Right kidney (tissue), 9 donors: ENCODE measurements at places on chromosomes 12 and 14.
A peak's percentile ranks its signal among the peaks of the same experiment; 100 is the strongest.

GRCh38 chr12:94183708-94184379, 35.5 kb downstream of the PLXNC1 start:
- DNase-seq = no peak

- no peak for DNase-seq
These were observed 1.2 kb downstream of the LPCAT3 start for GRCh38 chr12:7016958-7017571.

GRCh38 chr14:24232121-24232644, at the start of gene NEDD8:
Gene NEDD8, minus strand, starts transcription at chr14:24232367. Its CDS starts 100 bp downstream, at chr14:24232267.
- peak; percentile 97 for DNase-seq

GRCh38 chr12:131390412-131391334, 320.2 kb upstream of the SFSWAP start:
- DNase-seq = no peak

DNA sequence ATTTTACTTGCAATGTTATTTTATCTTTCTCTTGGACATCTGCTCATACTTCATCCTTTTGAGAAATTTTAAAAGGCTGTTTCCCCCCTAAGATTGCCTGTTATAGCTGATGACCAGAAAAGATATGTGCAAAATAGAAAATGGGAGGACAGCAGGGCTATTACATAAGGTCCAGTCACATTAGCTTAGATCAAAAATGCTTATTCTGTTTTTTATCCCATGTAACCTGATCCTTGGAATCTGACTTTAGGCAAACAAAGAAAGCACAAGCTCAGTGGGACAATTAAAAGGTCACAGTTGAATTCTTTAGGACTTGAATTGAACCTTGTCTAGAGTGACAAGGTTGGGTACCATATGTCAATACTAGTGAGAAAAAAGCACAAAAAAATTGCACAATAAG, 65.1 kb upstream of the TRHDE start:
- DNase-seq = no peak

DNA sequence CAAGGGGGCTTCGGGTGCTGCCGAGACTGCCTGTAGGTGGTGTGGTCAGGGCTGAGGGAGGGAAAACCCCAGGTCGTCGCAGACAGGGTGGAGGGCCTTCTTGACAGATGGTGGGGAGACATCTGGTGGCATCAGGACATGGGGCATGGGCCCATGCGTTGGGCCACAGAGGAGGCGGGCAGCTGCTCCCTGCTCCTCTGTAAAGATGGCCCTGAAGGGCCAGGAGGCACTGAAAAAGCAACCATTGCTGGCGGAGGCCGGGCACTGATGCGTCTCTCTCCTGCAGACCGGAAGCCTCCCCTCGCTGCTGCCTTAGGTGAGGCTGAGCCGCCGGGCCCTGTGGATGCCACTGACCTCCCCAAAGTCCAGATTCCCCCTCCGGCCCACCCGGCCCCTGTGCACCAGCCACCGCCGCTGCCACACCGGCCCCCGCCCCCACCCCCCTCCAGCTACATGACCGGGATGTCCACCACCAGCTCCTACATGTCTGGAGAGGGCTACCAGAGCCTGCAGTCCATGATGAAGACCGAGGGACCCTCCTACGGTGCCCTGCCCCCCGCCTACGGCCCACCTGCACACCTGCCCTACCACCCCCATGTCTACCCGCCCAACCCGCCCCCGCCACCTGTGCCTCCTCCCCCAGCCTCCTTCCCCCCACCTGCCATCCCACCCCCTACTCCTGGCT, 28.8 kb downstream of the CCNK start:
- DNase-seq = no peak

DNA sequence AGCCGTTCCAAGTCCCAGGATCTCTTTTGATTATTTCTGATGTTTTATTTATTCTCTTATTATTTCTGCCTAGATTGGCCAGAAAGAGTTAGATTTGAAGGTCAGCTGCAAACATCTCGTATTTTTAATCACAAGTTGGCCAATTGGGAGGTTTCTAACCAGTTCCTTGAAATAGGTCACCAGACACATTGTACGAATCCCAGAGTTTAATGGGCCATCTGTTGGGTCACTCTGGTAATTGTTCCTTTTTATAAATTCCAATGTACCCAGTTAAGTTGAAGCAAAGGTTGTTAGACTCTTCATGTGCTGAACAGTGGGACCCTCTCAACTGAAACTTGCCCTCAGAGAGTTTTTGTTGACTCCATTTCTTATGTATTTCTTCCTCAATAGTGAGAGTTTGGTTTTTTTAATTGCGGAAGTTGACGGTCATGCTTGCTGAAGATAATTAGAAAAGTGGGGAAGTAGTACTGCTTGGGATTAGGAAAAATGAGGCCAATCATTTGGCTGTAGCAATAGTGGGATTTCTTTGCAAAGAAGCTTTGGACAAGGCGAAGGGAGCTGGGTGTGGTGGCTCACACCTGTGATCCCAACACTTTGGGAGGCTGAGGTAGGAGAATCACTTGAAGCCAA, 382.7 kb upstream of the RGS6 start:
- DNase-seq = no peak

DNA sequence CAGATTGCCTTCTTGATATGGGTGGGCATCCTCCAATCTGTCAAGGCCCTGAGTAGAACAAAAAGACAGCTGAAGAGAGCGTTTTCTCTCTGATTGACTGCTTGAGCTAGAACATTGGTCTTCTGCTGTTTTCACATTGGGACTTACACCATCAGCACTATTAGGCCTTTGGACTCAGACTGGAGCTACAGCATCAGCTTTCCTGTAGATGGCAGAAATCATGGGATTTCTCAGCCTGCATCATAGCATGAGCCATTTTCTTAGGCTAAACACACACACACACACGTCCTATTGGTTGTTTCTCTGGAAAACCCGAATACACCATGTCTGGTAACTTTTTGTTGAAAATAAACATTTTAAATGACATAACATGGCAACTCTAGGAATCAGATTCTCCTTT, 15.8 kb upstream of the PPM1A start:
- no peak for DNase-seq

DNA sequence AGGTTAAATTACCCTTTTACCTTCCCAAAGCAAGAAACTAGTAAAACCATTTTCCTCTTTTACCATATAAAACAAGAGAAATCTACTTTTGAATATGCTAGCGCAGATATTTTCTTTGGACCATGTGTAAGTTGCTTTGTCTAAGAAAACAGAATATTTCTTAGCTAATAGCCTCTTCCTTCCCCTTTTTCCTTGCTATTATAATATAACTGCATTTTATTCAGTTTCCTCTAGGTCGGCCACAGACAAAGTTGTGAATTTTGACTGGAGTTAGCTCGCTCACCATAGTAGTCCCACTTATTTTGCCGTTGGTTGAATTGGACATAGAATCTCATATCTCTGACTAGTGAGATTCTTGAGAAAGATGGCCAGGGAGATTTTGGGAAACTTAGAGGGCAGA, 115.6 kb downstream of the PLEKHA5 start:
- no peak for DNase-seq

DNA sequence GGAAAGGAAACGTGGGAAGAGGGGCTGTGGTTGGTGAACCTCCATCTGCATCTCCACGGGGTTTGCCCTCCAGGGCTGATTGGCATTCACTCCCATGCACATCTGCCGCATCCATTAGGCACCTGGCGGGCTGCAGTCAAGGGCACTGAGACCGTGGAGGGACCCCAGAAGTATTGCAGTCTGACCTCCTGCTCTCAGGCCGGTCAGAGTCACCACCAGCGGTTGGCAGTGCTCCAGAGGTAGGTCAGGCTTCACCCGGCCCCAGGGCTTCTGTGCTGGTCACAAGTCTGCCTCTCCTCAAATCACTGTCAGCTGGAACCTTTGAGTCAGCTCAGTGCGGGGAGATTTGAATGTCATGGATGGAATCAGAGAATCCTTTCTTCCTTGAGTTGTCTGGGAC, 132.3 kb downstream of the PAPOLA start:
- DNase-seq = no peak

- DNase-seq = no peak
These were observed 189.5 kb upstream of the FKBP4 start for GRCh38 chr12:2605301-2605700.

GRCh38 chr12:52314511-52314910, 6.7 kb downstream of the KRT83 start:
- no peak for DNase-seq

DNA sequence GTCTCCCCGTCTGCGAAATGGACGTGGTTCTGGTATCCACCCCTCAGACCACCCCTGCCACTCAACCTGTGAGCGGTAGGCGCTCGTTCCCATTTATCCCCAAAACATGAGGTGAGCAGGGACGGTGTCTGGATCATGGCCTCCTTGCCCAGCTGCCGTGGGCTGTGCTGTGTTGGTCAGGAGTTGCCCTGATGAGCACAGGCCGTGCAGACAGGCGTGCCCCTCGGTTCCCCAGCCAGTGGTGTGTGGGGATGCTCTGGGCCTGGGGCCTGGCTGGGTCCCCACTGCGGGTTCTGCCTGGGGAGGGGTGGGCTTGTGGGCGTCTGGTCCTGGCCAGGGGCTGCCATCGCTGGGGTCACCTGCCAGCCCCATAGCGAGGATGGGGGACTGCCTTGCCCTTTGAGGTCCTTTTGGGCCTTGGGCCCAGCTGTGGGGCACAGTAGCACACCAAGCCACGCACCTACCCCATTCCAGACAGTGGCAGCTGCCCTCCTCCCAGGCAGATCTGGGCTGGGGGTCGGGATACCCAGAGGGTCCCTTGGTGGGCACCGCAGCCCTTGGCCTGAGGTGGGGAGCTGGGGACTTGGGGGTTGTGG, 11.3 kb upstream of the PUS1 start:
- no peak for DNase-seq
